ENCODE measurements at places on chromosomes 2 and 18. TPM values are rescaled to one million over a fixed set of nuclear protein-coding genes. Genes with fewer than 3 reads are reported as not detected.

Gene TSPYL6
- not detected for polyA plus RNA-seq

Gene MALL
- polyA plus RNA-seq, result 12.4 TPM

Gene TMEM247
- not detected for polyA plus RNA-seq

Gene LRATD1
- 22.0 TPM for polyA plus RNA-seq

GRCh38 chr2:206232287-206233035 lies 42.0 kb upstream of the ZDBF2 start:
- DNase-seq, result no peak

- no peak for DNase-seq
Measured at GRCh38 chr2:230984393-230985220, 11.3 kb upstream of the SPATA3 start.

GRCh38 chr2:69961496-69961895 lies at the start of gene ASPRV1:
ASPRV1 (minus strand) TSS chr2:69961631; CDS start chr2:69961436, 195 bp downstream.
- DNase-seq, result no peak

Measured in left renal cortex interstitium (tissue), 4 donors.